ENCODE measurements at places on chromosomes 7 and 10.

DNA sequence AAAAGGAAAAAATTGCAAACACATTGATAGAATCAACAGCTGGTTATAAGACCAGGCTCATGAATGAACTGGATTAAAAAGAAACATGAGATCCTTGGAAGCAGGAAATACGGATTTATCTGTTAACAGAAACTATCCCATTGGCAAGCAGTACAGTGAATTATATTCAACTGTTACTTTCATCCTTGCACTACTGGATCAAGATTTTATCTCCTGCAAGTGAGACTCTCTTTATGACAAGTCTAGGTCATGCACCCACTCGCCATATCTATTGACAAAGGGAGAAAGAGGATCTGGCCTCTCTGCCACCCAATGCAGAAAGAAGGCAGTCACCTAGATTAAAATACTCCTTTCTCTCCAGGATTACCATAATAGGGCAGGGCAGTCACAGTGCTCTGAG lies 41.4 kb downstream of the CSTF2T start:
- H3K4me3 ChIP-seq = no peak overlapping the region
- no peaks in the 10 kb centered on the region for H3K36me3 ChIP-seq
- H3K27me3 ChIP-seq = peaks cover 4% of the 10 kb centered on the region
- H3K4me1 ChIP-seq = no peaks in the 10 kb centered on the region
- no peak for DNase-seq
- H3K27ac ChIP-seq = no peak overlapping the region

- DNase-seq = no peak
- peak overlapping the region; percentile 70 for H3K4me3 ChIP-seq
- peak overlapping the region; percentile 96 for H3K27ac ChIP-seq
Observed at GRCh38 chr10:22635650-22636049, 78.7 kb downstream of the PIP4K2A start.

DNA sequence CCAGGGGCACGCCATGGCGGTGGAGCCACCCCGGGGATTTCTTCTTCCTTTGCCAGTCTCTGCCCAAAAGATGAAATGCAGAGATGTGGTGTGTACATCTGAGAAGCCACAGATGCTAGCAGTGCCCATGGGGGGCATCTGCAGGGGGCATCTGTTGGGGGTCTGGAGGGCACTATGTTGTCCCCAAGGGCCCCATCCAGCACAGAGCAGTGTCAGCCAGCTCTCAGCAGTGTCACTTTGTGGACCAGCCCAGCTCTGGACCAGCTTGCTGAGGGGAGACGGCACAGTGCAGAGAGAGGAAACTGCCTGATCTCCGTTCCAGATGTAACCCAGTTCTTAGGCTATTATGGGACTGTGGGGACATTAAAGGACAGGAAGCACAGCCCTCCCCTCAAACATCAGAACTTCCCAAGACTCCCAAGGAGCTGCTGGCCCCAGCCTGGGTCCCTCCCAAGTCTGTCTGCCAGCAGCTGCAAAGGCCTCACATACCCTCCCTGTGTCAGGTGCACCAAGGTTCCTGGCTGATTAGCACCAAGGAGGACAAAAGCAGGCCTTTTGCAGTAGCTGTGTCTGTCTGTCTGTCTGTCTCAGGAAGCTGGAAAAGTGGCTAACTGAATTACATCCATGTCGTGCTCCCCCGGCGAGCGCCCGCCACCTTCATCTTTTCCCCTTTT lies 536.5 kb downstream of the PTPRN2 start:
- H3K27me3 ChIP-seq = peaks cover 14% of the 10 kb centered on the region
- no peak overlapping the region for H3K4me3 ChIP-seq
- H3K36me3 ChIP-seq = no peaks in the 10 kb centered on the region
- no peak for DNase-seq
- no peak overlapping the region for H3K27ac ChIP-seq
- H3K4me1 ChIP-seq = no peaks in the 10 kb centered on the region

DNA sequence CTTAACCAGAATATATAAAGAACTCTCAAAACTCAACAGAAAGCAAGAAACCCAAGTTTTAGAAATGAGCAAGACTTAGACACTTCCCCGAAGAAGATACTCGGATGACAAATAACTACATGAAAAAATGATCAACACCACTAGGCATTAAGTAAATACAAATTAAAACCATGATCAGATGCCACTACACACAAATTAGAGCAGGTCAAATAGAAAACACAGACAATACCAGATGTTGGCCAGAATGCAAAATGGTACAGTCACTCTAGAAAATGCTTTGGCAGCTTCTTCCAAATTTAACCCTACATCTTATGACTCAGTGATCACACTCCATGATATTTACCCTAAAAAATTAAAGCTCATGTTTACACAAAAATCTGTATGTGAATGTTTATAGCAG lies 18.4 kb downstream of the TMEM176A start:
- peaks cover 7% of the 10 kb centered on the region for H3K36me3 ChIP-seq
- no peak overlapping the region for H3K27ac ChIP-seq
- H3K4me3 ChIP-seq = no peak overlapping the region
- H3K27me3 ChIP-seq = peaks cover 28% of the 10 kb centered on the region
- DNase-seq = no peak

DNA sequence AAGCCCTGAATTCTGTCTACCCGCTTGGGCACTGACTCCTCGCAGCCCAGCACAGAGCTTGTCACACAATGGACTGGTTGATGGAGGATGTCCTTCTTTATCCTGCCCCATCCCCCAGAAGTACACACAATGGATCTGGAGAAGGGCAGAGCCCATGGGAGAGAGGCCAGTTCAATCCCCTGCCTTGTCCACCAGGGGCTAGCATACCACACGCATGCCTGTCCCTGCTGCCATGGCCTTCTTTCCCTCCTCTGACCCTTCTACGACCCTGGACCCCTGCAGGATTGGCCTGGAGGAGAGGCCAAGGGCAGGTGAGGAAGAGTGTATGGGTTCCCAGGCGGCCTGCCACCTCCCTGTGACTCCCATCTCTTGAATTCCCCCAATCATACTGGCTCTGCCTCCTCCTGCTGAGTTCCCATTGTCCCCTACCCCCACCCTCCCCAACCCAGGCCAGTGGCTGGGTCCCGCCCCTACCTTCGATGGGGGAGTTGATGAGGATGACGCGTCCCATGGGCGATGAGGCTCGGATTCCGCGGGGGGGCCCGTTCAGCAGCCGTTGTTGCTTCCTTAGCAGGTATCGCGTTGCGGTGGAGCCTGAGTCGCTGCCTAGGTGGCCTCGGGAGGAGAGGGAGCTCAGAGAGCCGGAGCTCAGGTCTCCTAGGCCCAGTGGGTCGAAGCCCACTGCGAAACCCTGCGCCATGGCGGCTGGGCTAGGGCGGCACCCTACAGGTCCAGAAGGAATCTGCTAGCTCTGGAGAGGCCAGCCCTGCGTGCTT lies 1.2 kb downstream of the PDZD7 start:
- H3K4me1 ChIP-seq = peaks cover 22% of the 10 kb centered on the region
- H3K27ac ChIP-seq = peak overlapping the region; percentile 8
- no peak for DNase-seq
- no peaks in the 10 kb centered on the region for H3K36me3 ChIP-seq

GRCh38 chr7:34806831-34807230 lies 148.8 kb downstream of the NPSR1 start:
- H3K36me3 ChIP-seq = no peaks in the 10 kb centered on the region
- no peak overlapping the region for H3K27ac ChIP-seq
- H3K4me1 ChIP-seq = no peaks in the 10 kb centered on the region

All from naive thymus-derived CD8-positive, alpha-beta T cell (primary cell).